Cardiac septum (tissue), 1 donor: ENCODE measurements at places on chromosomes 3 and 15.
A peak's percentile ranks its signal among the peaks of the same experiment; 100 is the strongest.

DNA sequence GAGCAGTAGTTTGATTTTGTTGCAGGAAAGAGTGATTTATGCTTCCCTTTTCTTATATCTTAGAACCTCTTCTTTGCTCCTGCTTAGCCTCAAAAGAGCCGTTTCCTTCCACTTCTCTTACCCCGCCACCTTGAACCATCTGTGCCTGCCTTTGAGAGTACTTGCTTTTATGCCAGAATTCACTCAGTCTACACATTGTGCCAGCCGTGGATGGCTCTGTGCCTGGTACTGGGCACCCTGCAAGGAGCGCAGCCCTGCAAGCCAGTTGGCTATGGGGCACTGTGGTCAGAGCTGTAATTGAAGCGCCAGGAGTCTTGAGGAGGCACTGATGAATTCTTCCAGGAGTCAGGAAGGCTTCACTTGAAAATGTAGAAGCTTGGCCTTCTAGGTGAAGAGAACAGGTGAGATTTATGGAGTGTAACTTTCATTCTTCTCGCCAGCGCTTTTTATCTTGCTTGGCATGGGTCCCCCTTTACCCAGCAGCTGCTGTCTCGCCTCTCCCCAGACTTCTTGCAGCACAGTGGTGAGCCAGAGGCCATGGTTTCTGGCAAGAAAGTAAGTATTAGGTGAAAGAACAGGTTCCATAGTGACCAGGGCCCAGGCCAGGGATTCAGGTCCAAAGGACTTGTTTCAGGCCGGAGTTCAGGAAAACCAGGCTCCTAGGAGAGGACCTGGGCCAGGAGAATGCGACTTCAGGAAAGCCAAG lies 4.9 kb downstream of the TMED3 start:
- no peak for DNase-seq

DNA sequence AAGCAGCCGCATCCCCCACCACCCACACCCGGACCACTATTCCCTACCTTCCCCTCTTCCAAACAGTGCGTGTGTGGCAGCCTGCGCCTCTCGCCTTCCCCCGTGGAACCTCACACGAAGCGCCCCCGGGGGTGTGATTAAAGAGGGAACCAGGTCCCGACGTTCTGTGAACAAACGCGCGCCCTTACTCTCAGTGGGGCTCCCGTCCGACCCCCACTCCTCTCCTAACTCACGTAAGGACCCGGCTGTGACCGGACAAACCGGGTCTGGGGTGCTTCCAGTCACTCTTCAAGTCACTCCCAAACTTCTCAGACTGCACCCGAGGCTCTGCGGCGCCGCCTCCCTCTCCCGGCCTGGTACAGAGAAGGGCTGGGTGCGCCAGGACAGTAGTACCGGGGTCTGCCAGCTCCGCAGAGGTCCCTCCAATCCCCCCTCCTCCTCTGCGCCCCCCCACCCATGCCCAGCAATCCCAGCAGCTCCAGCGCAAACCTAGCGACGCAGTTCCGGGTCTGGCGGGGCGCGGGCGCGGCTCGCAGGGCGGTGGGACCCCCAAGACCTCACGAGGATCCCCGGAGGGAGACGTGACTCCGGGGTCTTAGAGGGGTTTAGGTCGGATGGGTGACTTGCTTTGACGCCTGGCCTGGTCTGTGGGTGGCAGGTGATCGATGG lies 574 bp downstream of the DUOXA1 start:
- DNase-seq = no peak

DNA sequence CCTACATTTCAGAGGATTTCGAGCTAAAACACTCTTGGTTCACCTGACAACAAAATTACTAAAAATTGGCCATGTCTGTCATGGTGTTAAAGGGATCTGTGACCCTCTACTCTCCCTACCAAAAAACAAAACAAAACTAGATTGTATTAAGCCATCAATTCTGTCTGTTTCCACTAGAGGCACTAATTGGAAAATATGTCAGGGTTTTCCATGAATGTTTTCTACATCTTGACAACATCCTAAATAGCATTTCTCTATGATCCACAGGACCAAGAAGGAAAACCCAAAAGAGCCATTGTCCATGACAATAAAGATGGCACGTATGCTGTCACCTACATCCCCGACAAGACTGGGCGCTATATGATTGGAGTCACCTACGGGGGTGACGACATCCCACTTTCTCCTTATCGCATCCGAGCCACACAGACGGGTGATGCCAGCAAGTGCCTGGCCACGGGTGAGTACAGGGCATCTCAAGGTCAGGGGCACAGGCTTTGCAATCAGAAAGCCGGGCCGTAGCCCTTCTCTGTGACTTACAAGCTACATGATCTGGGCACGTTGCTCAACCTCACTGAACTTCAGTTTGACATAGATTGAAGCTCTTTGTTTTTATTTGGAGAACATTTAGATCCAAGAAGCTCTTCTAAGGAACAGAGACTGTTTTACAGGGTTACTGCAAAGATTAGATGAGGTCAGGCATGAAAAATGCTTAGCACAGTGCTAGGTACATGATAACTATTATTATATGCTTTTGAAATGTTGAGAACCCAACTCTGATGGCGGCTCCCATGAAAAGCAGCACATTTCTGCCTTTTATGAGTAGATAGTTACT lies 74.8 kb downstream of the DNASE1L3 start:
- DNase-seq = no peak

DNA sequence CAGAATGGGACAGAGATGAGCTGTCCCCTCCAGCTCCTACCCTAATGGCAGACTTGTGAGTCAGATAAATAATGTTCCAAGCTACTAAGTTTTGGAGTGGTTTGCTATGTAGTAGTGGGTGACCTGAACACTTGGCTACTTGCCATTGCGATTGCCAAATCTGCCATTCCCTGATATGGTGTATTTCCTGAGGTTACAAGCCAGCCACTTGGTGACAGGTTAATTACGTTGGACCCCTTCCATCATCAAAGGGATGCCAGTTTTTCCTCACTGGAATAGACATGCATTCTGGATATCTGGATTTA lies 33.6 kb downstream of the MORF4L1 start:
- no peak for DNase-seq

GRCh38 chr3:64801856-64802255 lies 114.1 kb upstream of the ADAMTS9 start:
- no peak for DNase-seq

DNA sequence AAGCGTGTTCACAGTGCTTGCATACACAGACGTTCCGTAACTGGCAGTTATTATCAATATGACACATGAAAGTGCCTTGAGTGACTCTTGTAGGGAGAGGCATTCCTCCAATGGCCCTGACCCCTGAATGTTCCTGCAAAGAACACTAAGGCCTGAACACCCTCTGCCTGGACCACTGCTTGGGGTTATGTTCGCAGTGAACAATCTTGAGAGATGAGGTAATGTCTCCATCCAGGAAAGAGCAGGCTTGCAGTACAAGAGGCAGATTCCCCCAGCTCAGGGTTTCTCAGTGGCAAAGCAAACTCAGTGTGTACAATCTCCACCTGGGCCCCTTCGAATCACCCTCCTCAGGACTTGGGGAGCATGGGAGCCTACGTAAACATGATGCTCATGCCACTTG lies 324.6 kb downstream of the MAGI1 start:
- DNase-seq = no peak

- no peak for DNase-seq
Measured at GRCh38 chr3:147538034-147538433, 128.9 kb downstream of the ZIC1 start.

GRCh38 chr3:39378088-39378487 lies 5.1 kb upstream of the SLC25A38 start:
- no peak for DNase-seq

DNA sequence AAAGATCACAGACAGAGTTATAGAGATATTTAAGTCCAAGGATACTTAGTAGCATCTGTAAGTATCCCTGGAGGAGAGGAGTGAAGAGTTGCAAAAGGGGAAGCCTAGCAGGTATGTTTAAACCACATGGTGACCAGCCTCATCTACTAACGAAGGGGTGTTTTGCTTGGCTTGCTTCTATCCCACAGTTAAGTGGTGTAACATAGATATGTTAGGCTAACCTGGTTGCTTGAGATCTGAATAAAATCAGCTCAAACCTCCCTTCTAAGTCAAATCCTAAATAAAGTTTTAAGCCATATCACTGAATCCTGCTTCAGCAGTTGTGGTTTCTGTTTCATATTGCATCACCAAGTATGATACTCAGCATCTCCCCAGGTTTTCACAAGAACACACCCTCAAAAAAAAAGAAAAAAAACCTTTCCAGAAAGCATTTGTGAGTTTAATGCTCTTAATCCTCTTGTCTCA lies 880.2 kb downstream of the ROBO1 start:
- no peak for DNase-seq

GRCh38 chr3:141384157-141384556 lies 15.9 kb downstream of the ZBTB38 start:
- DNase-seq = no peak

GRCh38 chr3:188788621-188789081 lies 383.1 kb upstream of the TPRG1 start:
- DNase-seq = no peak

GRCh38 chr3:143121241-143122088 lies 1.9 kb downstream of the CHST2 start:
- no peak for DNase-seq

GRCh38 chr3:51710631-51711351 lies 3.9 kb downstream of the GRM2 start:
- peak; percentile 66 for DNase-seq

DNA sequence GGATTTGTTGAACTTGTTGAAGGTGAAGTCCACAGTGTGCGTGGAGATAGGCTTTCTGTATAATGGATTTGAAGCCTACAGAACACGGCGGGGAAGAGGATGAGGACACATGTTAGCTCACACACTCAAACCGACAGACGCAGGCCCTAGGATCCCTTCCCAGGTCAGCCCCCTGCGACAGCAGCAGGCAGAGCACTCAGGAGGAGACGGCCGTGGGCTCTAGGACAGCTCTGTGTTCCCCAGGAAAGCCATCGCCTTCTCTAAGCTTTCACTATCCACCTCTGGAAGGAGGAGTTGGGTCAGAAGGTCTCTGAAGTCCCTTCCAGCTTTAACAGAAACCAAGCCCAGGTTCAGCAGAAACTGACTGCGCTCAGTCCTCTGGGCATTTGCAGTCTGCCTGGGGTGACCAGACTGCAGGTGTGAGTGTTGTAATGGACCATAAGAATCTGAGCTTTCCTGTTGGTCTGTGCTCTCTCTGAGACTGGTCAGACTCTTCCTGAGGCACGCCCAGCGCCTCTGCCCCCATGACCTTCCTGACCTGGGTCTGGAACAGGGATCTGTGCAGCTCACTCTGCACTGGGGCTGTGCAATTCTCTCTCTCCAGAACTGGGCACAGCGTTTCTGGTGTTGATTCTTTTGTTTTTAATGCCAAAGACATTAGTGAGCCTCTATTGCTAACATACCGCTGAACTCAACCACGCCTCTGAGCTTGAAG lies 33.5 kb downstream of the UMPS start:
- DNase-seq = peak; percentile 29

DNA sequence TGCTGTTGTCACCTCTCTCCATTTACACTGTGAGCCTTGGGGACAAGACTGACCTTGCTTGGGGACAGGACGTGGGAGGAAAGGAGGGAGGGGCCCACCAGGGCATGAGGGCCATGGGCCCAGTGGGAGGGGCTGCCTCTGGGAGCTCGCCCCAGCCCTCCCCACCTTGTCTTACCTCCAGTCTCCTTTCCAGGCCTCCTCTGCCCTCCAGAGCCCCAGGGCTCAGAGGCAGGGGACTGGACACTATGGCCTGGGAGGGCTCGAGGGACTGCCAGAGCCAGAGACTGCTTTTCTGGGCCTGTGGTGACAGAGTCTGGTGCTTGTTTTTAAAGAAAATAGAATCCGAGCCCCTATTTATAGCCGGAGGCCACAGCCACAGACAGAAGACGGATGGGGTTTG lies 10.2 kb downstream of the CSPG4 start:
- no peak for DNase-seq

DNA sequence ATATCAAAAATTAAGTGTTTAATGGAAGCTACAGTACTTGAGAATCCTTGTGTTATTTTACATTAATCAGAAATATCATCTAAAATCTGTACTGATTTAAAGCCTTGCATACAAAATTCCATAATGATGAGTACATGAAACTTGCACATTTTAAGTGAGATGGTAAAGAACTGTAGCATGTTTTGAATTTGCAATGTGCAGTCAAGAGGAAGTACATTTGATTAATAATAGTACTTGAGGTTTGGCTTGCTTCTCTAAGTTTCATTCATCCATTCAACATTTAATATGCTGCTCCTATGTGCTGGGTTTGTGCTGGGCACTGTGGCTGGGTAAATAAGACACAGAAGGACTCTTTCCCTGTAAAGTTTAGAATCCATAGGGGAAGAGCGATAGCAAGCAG lies 332.3 kb downstream of the CNTN3 start:
- no peak for DNase-seq

DNA sequence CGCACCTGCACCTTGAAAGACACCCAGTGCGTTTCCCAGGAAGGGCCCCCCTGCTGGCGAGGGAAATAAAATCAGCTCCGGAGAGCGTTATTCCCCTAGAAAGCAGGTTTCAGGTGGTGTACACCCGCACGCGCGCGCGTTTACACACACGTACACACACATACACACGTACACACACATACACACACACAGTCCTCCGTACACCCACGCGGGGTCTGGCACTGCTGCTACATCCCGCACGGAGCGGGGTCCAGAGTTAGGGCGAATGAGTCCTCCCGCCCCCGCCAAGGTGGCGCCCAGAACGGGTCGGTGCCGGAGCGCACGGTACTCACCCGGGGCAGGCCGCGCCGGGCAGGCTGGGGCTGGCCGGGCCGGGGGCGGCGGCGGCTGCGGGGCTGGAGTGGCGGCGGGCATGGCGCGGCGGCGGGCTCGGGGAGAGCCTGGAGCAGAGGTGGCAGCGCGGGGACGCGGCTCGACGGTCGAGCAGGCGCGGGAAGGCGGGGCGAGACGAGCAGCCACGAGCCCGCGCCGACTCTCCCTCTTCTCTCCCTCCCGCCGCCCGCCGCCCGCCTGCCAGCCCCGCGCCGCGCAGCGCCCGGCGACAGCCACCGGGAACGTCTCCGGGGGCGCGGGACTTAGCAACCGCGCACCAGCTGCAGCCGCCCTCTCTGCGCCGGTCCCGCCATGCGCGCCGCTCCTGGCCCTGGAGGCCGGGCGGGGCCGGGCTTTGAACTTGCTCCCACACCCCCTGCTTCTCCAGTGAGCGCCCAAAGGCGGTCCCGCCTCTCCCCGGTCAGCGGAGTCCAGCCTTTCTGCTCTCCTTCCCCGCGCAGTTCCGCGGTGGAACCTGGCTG lies at the start of gene DCLK3:
Gene DCLK3 (minus strand): TSS at position 704 of the 854 bp plus-strand sequence. CDS start 290 bp downstream, at position 414.
- no peak for DNase-seq

DNA sequence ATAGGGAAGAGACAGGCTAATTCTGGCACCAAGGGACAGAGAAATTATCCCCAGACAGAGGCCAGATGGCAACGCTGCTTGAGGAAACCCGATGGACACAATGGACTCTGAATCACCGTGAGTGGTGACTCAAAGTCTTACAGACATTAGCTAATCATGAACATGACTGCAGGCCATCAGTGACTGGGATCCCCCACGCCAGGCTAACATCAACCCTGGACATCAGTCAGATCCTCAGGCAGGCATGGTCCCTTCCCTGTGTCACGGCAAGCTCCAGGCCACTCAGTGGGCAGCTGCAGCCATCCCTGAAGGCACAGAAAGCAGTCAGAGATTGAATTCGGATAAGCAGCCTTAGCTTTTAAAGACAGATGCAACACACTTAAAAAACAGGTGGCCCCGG lies 23.8 kb upstream of the OXTR start:
- no peak for DNase-seq

GRCh38 chr3:70753572-70753971 lies 441.1 kb upstream of the MDFIC2 start:
- no peak for DNase-seq
